ENCODE measurements at places on chromosomes 7 and 10. TPM values are rescaled to one million over a fixed set of nuclear protein-coding genes. Genes with fewer than 3 reads are reported as not detected.

Gene DEPP1
- total RNA-seq, result 0.44 TPM

Gene NCF1
- total RNA-seq, result not detected

Gene SCD
- 56.3 TPM for total RNA-seq

Gene ST8SIA6
- not detected for total RNA-seq

Gene MMD2
- total RNA-seq, result not detected

Gene OPTN
- 12.6 TPM for total RNA-seq

Gene LDB3
- not detected for total RNA-seq

GRCh38 chr10:14740684-14741247, 33.9 kb downstream of the FAM107B start:
- DNase-seq, result no peak

DNA sequence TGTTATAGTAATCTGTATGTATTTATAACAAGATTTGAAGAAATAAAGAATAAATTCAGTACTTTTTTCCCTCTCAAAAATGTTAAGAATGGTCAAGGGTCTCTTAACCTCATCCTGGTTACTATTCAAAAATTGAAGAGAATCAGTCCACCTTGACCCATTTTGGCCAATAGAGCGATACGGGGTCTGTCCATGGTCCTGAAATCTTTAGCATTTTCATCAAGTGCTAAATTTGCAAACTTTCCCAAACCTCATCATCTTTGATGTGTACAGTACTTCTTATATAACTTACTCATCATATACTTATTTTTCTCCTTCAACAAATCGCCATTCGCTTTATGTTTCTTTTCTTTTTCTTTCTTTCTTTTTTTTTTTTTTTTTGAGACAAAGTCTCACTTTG, 23.6 kb downstream of the TMEM178B start:
- no peak for DNase-seq

GRCh38 chr7:27895551-27895950, 155.6 kb downstream of the TAX1BP1 start:
- no peak for DNase-seq

- peak; percentile 26 for DNase-seq
Observed at GRCh38 chr7:43105521-43106120, 6.8 kb upstream of the HECW1 start.

DNA sequence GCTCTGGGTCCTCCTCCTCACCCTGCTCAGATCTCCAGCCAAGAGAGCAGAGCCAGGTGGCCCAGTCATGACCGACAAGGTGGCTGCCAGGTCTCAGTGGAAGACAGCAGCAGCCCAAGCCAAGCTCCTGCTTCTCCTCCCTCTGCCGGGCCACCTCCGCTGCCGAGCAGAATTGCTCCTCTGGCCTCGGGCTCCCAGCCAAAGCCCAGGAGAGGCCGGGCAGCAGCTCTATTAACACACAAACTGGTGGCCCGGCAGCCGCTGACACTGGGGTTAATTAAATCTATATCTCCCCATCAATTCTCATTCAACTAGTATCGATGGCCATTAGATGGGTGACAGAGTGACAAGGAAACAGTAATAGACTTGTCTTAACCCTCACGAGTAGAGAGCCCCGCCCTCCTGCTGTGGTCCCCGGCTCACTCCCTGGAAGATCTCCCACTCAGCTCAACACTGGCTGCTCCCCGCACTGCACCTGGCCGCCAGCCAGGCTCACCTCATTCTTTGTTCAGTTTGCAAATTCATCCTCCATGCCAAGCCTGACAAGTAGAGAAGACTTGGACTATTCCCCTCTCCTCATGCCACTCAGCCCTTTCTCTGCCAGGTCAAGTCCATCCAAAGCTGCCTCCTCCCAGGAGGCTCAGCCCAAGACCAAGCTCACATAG, 74.1 kb upstream of the UNC5B start:
- peak; percentile 43 for DNase-seq

DNA sequence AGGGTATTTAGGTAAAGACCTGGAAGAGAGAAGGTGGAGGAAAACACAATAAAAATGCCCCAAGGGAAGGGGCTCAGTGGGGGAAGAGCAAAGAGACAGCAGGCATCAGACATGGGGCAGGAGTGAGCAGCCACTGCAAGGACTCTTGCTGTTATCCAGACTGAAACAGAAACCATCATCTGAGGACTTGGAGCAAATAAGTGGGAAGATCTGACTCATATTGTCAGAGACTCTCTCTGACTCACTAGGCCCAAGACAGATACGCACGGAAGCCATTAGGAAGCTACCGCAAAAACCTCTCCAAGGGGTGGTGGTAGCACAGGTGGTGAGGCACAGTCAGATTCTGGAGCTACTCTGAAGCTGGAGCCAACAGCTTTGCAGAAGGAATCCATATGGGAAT, 110.7 kb downstream of the RNF32 start:
- peak; percentile 62 for DNase-seq

DNA sequence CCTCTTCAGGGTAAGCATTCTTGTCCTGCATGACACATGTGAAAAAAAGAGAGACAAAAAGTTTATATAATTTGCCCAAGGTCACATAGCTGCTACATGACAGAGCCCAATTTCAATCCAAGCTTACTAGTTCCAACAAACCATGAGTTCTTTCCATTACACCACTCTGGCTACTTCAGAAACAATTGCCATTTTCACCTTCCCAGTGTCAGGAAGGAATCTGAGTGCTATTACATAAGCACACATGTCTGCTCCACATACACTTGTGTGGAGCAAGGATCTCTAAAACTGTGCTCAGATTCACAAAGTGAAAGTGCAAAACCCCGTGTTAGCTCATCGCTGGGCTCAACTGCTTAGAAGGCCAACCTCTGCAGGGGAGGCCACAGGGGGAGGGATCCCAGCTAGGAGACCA, 356.2 kb upstream of the NFE2L3 start:
- no peak for DNase-seq

DNA sequence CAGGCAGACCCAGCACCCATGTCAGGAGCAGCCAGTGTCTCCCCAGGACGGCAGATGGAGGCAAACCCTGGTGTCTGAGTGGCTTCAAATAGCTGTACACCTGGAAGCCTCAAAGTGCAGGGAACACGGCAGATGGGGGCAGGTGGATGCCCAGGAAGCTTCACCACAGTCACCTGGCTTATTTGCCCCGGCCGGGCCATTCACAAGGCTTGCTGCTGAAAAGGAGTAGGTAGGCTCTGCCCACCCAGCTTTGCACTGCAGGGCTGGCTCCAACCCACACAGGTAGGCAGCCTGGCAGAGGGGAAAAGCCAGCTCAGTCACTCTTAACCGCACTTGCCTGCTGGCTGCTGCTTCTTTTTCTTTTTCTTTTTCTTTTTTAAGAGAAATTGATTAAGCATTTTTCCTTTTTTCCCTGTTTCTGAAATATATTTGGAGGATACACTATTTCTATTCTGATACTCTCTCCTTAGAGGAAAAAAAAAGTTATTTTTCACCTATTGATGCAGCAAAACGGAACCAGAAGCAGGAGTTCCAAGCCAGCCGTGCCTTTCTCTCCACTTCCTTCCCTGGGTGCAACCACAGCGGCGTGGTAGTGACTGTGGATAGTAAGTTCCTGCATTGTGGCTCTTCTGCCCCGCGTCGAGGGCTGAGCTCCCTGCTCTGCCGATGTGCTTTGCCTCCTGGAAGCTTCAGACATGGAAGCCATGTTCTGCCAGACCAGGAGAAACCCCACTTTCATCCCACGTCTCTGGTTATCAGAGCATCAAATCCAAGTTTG, 118.3 kb downstream of the KLF6 start:
- no peak for DNase-seq

DNA sequence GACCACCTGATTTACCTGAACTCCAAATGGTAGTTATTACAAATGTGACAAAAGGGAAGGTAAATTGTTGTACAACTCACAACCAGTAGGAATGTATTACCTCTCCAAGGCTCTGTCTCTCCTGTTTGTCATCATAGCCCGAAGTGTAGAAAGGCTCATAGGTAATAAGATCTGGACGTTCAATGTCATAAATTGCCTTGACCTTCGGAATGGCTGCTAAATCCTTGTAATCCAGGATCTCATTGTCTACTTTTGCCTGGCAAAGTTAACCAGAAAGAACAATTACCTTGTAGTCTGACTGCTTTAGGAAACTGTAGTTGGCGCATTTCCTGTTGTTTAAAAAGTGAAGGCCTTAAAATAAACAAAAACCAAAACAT, 68.6 kb upstream of the AFAP1L2 start:
- no peak for DNase-seq

DNA sequence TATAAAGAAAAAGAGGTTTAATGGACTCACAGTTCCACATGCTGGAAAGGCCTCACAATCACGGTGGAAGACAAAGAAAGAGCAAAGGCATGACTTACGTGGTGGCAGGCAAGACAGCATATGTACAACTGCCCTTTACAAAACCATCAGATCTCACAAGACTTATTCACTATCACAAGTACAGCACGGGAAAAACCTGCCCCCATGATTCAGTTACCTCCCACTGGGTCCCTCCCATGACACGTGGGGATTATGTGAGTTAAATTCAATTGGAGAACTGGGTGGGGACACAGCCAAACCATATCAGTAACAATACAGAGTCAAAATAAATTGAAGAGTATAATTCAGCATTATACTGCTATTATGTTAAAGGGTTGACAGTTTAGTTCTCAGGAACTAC, 37.8 kb downstream of the RNLS start:
- DNase-seq, result no peak

- DNase-seq, result no peak
Observed at GRCh38 chr10:99689461-99689860, 30.2 kb downstream of the ENTPD7 start.

GRCh38 chr10:3825244-3825643, 40.2 kb upstream of the KLF6 start:
- peak; percentile 92 for DNase-seq

DNA sequence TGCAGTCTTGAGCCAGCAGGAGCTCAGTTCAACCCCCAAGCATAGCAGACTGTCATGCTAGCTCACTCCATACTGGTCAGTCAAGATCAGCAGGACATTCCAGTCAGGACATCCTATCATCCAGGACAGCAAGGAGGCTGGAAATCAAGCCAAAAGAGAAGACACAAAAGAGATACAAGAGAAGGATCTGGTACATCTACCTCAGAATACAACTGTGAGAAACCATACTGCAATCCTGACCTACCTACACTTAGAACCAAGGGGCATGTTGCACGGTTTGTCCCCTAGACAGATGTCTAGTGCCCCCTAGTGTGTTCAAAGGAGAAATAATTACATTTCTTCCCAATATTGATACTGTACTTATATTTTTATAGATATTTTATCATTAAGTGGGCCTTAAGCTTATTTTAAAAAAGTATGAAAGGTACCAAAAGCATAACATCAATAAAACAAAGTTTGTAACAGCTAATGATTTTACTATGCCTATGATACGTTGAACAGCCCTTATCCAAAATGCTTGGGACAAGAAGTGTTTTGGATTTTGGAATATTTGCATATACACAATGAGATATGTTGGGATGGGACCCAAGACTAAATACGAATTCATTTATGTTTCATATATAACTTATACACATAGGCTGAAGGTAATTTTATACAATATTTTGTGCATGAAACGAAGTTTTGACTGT, 26.7 kb downstream of the ERCC6 start:
- DNase-seq, result peak; percentile 25

GRCh38 chr10:3095373-3096139, 28.2 kb downstream of the PFKP start:
- DNase-seq, result peak; percentile 80

DNA sequence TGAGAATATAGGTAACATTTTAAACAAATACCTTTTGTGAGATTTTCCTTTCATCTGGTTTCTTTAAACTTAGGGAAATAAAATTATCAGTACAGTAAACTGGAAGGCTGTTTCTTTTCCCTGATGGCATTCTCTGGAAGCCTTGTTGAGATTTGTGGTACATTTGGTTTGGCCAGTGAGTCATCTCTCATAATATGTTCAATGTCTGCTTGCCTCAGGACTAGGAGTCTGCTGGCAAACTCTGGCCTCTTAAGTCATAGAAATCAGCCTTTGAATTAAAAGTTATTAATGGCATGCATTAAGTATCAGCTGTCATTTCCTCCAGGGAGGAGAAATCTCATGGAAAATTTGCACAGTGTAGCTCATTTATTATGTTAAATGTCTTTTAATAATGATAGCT, 316.6 kb upstream of the KIAA1217 start:
- no peak for DNase-seq

GRCh38 chr10:34918060-34918775, 103.1 kb upstream of the PARD3 start:
- DNase-seq, result no peak

- no peak for DNase-seq
Observed at GRCh38 chr7:76149847-76150691, 51.6 kb upstream of the SRRM3 start.

DNA sequence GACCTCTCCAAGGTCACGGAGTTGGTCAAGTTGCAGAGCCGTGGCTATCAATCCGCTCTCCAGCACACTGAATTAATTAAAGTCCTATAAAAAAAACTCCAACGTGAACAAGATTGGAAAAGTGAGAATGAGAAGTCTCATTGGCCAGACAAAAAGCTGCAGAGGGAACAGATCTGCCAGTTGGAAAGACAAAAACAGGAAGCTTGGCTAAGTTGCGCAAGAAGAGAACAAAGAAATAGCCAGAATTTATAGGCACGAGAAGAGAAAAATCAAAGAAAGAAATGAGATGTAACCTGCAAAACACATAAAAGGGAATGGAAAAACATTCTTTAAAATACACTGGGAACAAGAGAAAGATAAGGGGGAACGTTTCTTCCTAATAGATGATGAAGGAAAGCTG, 45.7 kb upstream of the CRTAC1 start:
- DNase-seq, result no peak

DNA sequence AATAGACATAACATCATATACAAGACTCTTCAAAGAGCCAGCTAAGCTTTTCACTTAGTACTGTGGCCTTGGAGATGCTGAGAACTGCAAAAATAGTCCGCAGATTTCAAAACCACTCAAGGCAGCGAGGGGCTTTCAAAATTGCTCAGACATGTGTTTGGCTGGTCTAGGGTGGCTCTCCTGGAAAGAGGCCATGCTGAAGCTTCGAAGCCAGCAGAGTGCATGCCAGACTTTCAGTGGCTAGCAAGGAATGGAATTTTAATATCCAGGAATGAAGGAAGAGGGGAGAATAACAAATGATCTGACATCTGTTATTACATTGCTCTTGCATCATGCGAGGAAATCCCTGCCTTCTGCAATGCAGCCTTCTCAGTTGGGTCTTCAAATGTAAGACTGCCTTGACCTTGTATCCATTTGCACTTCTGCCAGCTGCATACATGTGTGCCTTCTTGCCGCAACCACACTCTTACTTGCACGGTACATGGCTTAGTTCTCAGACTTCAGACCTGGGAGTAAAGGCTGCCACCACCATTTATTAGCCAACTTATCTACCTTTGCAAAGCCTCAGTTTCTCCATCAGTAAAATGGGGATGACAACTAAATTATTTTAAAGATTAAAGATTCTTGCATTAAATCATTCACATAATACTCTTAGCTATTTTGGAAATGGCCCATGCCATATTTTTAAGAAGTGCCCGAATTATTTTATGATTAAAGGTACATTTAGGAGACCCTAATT, 55.9 kb downstream of the ITIH5 start:
- peak; percentile 70 for DNase-seq

- no peak for DNase-seq
Observed at GRCh38 chr7:129264534-129264933, 39.7 kb downstream of the AHCYL2 start.

DNA sequence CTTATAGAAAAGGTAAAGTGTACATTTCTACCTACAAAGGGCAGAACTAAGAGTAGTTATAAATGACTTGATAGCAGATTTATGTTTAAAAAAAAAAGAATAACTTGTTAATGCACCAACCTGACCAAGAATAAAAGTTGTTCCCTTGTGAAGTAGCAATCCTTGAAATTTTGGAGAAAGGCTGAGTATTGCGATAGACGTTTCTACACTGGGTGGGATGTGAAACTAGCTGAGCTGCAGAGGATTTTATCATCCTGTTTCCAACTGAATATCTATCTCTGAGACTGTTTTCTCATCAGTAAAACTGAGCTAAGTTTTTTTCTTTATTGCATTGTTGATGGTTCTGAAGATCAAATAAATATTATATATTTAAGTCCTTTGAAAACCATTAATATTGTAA, 14.6 kb downstream of the MDFIC start:
- DNase-seq, result no peak

All from MG63 (cell line).